Fibroblast of skin of scalp (primary cell): ENCODE measurements at places on chromosomes 1 and 21.
A peak's percentile ranks its signal among the peaks of the same experiment; 100 is the strongest.

DNA sequence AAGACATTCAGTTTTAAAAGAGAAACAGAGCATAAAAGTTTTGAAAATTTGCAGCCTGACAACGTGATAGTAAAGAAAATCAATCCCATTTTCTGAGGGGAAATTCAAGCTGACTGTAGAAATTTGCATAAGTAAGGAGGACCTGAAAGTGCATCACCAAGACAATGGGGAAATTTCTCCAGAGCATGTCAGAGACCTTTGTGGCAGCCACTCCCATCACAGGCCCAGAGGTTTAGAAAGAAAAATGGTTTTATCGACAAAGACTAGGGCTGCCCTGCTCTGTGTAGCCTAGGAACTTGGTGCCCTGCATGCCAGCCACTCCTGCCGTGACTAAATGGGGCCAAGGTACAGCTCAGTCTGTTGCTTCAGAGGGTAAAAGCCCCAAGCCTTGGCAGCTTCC is 1640.2 kb upstream of the PRMT6 start:
- no peak for DNase-seq

DNA sequence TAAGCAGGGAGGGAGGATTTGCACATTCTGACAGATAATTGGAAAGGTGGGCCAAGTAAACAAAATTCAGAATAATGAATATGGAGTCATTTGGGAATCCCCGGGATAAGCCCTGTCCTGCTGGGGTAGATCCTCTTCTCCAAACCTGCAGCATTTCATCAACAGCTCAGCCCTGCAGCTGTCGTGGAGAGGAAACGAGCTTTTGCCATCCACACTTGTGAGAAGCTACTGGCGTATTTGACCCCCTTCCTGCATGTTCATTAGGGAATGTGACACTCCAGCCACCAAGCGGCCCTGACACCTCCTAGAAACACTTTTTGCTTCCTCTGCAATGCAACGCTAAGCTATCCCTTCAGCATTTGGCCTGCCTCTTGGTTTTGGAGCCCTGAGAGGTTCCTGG is 8.0 kb upstream of the LEFTY2 start:
- no peak for DNase-seq

- DNase-seq: no peak
Measured at GRCh38 chr1:207006083-207006482, 26.5 kb downstream of the C1orf116 start.

DNA sequence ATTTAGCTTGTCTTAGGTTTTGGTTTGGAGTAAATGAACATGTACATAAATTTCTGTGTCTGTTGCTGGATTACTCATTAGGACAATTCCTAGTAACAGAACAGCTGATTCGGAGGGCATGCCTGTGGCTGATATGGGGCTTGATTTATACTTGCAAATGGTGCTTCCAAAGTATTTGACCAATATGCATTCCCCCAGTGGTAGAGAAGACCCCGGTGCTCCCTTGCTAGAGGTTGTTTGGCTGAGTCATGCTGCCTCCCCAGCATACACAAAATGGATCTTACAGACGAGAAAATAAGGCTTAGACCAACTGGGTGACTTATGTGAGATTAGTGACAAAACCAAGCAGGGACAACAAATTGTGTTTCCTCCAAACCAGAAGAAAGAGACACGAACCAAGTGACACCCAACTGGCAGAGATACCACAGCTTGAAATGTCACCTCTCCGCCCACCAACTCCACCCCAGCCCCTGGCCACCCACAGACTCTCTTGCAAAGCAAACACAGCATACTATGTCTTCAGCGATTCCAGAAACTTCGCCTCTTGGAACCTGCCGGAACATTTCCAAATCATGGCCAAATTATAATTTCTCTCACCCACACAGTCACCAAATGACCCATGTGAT is 75.9 kb upstream of the ETS2 start:
- DNase-seq: peak; percentile 85

DNA sequence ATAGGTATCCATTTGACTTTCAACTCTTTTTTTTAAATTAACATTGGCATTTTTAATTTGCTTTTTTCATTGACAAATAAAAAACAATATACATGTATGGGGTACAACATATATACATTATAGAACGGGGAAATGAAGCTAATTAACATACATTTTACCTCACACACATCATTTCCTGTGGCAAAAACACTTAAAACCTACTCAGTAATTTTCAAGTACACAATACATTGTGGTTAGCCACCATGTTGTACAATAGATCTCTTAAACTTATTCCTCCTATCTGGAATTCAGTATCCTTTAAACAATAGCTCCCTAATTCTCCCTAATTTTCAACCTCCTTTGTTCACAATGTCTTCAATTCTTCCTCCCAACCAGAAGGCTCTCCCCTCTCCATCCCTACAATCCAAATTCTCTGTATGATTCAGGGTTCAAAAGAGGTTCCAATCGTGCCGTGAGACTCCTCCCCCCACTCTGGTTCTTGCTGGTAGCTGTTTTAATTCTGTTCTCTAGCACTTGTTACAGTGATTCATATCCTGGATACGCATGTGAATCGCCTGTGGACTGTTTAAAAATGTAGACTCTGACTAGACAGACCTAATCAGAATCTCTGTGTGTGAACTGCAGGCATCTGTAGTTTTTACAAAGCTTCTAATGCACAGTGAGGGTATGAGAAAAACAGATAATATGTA is 87.6 kb upstream of the DUSP10 start:
- DNase-seq: peak; percentile 92

DNA sequence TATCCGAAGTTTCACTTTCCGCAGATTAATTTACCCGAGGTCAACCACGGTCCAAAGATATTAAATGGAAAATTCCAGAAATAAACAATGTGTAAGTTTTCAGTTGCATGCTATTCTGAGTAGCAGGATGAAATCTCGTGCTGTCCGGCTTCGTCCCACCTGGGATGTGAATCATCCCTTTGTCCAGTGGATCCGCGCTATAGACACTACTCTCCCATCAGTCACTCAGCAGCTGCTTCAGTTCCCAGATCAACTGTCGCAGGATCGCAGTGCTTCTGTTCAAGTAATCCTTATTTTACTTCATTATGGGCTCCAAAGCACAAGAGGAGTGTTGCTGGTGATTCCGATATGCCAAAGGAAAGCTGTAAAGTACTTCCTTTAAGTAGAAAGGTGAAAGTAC is 8.3 kb upstream of the LRP8 start:
- DNase-seq: no peak

DNA sequence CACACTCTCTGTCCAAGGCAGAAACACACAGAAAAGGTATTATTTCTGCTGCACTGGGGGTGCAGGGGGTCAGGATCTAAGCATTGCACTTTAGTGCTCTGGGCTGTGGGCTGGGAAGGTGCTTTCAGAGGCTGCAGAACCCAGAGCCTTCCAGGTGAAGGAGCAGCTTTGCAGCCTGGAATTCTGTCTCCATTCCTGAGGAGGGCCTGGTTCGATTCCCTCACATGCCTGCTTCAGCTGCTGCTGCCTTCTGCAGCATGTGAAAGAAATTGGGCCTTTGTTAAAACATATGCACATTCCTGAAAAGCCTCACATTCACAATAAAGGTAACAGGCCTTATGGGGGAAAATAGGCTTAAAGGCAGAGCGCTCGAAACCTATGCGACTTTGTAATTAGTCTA is 35.9 kb downstream of the VTCN1 start:
- DNase-seq: no peak
